ENCODE measurements at places on chromosomes 4 and X.

GRCh38 chr4:13378973-13379759 is 105.0 kb downstream of the RAB28 start:
- no peak for DNase-seq

GRCh38 chr4:163332526-163333406 is at the start of gene NPY1R:
NPY1R (minus strand) TSS chr4:163332596; CDS start chr4:163326554, 6,042 bp downstream.
- DNase-seq, result peak; percentile 58

DNA sequence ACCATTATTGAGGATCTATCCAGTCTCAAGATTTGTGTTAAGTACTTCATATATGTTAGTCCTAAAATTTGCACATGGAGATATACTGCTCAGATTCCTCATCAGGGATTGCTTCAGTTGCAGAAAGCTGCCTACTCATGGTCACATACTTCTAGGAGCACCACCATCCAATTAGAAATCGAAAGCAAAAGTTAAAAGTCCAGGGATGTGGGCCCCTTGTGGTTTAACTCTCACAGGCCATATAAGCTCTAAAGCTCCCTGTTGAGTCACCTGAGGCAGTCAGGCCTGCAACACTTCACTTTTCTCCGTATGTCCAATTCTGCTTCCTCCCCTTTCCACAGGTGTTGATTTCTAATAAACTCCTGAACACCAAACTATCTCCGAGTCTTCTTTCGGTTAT is 84.2 kb downstream of the CNOT6L start:
- no peak for DNase-seq

DNA sequence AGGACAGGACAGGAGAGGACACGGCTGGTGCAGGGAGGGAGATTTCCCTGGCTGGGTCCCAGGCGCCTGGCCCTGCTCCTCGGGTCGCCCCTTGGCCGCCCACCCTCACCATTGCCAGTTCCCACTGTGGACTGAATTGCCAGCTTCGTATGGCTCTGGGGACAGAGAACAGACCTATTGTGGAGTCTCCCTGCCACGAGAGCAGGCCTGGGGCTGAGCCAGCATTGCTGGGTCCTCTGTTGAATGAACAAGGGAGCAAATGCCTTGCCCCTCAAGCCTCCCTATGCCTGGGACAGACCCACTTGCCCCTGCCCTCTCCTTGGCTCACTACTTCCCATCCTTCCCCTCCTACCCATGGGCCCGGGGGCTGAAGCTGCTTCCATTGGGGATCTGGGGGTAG is 4.3 kb downstream of the PLXNA3 start:
- DNase-seq, result peak; percentile 27

DNA sequence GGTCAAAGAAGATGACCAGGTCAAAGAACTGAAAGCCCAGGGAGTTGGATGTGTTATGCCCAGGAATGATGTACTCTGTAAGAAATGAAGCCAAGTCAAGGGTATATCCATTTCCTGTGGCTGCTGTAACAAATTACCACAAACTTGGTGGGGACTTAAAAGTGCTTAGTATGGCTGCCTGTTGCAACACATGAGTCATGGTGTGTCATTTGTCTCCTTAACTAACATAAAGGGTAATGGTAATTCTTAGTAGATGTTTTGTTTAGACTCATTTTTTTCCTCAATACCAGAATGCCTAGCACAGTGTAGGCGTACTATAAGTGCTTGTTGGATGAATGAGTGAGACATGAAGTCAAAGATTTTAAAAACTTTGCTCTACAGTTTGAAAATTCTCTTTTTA is 45.7 kb downstream of the SYTL5 start:
- DNase-seq, result no peak

DNA sequence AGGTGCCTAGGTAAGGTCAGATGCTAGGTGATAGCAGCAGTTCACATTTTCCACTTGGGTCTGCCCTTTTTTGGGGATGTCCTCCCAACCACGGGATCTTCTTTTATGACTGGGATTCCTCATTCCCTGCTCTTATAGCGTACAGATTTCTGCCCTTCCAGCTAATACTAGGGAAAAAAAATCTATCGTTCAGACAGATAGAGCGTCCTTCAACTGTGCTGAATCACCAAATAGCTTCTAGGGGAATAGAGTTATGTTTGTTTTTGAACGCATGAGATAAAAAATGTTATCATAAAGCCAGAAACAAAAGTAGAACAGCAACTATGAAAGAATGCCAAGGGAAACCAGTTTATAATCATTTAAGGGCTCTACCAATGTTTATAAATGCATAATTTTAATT is 13.0 kb downstream of the RAP2C start:
- DNase-seq, result no peak

GRCh38 chr4:155766622-155767021 is 7.8 kb downstream of the GUCY1B1 start:
- DNase-seq, result no peak

DNA sequence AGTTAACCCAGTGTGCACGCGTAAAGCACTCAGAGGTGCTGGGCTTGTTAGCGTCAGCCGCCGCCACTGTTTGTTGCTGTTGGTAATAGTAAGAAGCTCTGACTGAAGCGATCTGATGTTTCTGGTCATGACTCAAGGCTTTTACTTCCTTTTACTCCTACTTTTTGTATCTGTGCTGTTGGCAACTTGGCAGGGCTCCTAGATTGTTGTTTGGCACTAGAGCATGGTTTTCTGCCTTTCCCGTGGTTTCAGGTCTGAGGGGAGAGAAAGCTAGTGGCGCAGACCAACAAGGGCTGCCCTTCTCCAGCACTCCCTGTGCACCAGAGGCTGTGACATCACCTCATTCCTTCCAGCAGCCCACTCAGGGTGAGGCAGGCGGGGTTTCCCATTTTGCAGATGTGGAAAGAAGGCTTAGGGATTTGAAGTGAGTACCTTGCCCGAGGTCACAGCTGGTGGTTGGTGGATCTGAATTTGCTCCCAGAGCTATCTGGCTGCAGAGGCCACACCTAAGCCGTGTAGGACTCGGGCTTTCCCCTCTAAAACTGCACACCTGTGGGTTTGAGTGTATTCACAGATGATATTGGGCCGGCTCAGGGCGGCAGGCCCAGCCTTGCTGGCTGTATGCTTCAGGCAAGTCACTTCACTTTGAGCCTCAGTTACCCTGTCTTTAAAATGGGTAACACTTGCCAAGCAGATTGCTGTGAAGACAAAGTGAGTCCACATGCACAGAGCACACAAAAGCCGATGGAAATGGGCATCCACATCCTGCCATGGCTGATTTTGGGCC is 51.2 kb upstream of the TADA2B start:
- DNase-seq, result peak; percentile 34

- DNase-seq, result no peak
Observed at GRCh38 chrX:44303119-44303518, 40.4 kb downstream of the EFHC2 start.

- no peak for DNase-seq
Observed at GRCh38 chr4:97353876-97354275, 789.4 kb downstream of the STPG2 start.

GRCh38 chrX:42934020-42934726 is 156.2 kb upstream of the PPP1R2C start:
- DNase-seq, result no peak

DNA sequence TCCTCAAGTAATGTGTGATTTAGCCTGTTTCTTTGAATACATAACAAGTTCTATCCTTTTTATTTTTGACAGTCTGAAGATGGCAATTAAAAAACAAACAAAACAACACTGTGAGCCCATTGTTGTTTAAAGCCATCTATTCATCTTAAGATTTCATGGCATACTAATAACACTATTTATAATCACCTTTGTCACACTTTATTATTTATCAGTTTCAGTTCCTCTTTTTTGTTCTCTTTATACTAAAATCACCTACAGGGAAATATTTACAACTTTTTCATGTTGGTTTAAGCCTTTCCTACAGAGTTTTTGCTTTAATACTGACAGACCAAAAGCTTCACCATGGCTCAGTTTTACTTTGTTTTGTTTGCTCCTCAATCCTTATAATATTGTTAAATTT is 247.4 kb upstream of the CTSO start:
- no peak for DNase-seq

DNA sequence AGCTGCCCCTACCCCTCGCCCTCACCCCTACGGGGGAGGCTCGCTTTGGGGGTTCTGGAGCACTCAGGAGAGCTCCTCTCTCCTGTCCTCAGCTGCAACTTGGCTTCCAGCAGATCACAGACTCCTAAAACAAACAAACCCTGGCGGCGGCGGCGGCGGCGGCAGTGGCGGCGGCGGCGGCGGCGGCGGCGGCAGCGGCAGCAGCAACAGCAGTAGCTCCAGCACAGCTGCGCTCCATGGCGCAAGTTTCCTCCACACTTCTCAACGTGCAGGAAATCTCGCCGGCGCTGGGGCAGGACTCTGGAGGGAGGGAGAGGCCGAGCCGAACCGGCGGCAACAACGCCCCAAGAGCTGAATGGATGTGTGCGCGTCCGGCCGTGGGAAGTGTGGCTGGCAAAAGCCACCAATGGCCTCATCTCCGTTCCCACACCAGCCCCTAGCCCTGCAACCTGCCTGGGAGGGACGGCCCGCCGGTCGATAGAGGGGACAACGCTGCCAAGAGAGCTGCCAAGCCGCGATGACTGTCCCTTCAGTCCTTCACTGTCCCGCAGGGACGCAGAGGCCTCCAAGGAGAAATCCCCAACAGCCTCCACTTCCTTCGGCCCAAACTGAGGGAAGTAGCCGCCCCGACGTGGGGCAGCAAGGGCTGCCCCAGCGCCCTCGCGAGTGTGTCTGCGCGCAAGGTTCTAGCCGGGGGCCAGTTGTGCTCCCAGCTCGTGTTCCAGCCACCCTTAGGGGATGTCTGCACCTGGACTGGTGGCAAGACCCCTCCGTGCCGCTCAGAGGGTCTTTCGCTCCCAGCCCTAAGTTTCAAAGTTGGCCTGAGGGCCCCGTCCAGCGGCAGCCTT is 775 bp downstream of the SHROOM4 start:
- no peak for DNase-seq

GRCh38 chr4:41205854-41206460 is 8.4 kb downstream of the APBB2 start:
- DNase-seq, result no peak

DNA sequence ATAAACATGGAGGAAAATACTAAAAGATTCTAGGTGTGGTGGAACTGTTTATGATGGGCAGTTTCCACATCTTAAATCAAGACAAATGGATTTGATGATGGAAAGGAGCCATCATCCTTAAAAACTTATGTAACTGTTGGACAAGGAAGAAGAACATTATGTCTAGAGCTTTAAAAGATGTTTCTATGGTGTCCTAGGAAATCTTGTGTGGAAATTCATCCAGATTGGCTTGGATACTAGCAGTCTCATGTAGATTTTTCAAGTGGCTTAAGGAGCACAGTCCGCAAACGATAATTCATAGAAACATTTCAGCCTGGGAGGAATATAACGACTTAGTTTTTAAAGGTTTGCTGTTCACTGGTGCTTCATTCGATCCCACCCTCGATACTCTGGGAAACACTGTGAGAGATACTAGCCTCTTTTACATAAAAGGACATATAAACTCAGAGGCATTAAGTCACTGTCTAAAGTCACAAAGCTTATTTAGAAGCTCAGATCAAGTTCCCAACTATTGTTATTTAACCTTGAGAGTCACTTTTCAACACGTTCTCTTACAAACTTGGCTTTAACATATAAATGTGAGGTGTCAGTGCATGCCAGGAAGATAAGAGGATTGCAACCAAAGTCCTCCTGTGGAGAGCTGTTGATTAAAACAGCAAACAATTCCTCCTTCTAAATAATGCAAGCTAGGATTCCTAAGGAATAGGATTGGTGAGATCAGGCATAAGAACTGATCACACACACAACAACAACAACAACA is 135.7 kb upstream of the SCML1 start:
- no peak for DNase-seq

DNA sequence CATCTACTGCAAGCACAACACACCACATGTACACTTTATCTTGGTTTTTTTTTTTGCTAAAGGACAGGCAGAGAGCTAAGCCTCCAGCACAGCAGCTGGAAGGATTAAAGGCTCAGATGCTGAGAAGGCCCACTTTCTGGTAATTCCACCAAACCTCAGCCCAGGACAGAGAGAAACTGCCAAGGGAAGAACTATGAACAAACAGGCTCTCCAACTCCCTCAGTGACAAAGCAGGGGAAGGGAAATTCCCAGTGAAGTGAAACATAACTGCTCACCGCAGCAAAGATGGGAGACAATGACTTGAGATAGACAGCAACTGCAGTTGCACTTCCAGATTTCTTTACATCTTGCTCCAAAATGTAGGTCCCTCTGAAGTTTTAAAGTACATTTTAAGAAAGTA is 4.8 kb downstream of the PROM1 start:
- no peak for DNase-seq

DNA sequence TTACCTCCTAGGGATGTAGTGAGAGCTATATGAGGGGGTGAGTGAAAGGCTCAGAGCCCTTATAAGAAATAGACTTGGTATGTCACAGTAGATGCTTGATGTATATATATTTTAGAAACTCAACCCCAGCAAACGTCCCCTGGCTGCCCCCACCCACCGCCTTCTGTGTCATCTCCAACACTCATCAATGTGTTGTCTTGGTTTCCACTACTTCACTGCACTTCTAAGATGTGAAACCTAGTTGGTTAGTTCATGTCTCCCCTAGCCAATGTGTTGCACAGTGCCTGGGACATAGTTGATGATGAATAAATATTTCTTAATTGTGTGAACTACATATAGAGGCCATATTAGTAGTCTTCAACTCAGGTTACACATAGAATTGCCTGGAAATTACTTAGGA is 4.4 kb downstream of the FGFBP2 start:
- DNase-seq, result no peak

GRCh38 chr4:147736458-147736857 is 4.6 kb downstream of the ARHGAP10 start:
- no peak for DNase-seq

GRCh38 chr4:73947239-73947985 is 34.4 kb downstream of the PF4 start:
- no peak for DNase-seq

All from nucleus accumbens (tissue), 56 donors.